Renal cortical epithelial cell (primary cell): ENCODE measurements at places on chromosomes 1 and 21. TPM values are rescaled to one million over a fixed set of nuclear protein-coding genes. Genes with fewer than 3 reads are reported as not detected.

GRCh38 chr1:163072658-163073057, 3.5 kb downstream of the RGS4 start:
- DNase-seq, result peak; percentile 68

GRCh38 chr21:43758111-43758641, 17.9 kb downstream of the CSTB start:
- no peak for DNase-seq

- DNase-seq, result peak; percentile 95
Measured at GRCh38 chr1:168689726-168690602, 39.0 kb downstream of the DPT start.

- DNase-seq, result no peak
Measured at GRCh38 chr1:20349971-20350370, 59.3 kb downstream of the VWA5B1 start.

GRCh38 chr1:43069461-43070050, 102.5 kb downstream of the EBNA1BP2 start:
- DNase-seq, result no peak

DNA sequence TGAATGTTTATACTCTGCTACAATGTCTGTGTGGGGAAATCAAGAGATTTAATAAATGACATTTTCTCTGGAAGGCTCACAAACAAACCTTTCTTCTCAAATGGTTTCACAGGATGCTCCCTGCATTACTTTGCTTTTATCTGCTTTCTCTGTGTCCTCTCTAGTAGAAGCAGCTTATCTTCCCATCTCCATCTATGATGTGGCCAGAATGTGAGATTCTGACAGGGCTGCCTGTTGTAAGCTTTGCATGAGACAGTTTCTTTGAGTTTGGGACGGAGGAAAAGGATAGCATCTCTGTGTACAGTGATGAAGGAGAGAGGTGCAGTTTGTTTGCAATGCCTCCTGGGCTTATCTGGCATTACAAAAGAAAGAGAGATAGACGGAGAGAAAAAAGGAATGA, 24.6 kb downstream of the PRMT6 start:
- no peak for DNase-seq

DNA sequence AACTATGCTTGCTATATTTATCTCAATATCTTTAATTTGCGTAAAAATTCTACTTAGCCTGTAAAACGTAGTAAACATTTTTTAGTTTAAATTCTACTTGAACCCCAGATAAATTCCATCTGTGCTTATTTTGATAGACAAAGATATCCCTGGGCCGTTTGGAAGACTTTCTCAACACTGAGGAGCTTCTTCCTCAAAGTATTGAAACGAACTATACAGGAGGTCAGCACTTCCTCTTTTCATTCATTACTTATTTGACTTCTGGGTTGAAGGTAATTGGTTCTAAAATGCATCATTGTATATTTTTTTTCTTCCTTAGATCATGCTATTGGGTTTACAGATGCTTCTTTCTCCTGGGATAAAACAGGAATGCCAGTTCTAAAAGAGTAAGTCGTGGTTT, 74.7 kb downstream of the HSPA13 start:
- DNase-seq, result no peak

GRCh38 chr1:33378976-33379375, 51.9 kb downstream of the PHC2 start:
- DNase-seq, result no peak

- no peak for DNase-seq
Measured at GRCh38 chr1:225865514-225865913, 16.7 kb downstream of the TMEM63A start.

- DNase-seq, result peak; percentile 64
Measured at GRCh38 chr1:15323351-15323988, 76.4 kb downstream of the FHAD1 start.

TNFRSF18 gene
- total RNA-seq, result 0.50 TPM in 1 of 2 replicates, not detected in the other

GRCh38 chr1:42962641-42963377, 4.1 kb upstream of the SLC2A1 start:
- DNase-seq, result peak; percentile 76

IQCC gene
- 0.87 and 2.1 TPM in 2 replicates for total RNA-seq

DNA sequence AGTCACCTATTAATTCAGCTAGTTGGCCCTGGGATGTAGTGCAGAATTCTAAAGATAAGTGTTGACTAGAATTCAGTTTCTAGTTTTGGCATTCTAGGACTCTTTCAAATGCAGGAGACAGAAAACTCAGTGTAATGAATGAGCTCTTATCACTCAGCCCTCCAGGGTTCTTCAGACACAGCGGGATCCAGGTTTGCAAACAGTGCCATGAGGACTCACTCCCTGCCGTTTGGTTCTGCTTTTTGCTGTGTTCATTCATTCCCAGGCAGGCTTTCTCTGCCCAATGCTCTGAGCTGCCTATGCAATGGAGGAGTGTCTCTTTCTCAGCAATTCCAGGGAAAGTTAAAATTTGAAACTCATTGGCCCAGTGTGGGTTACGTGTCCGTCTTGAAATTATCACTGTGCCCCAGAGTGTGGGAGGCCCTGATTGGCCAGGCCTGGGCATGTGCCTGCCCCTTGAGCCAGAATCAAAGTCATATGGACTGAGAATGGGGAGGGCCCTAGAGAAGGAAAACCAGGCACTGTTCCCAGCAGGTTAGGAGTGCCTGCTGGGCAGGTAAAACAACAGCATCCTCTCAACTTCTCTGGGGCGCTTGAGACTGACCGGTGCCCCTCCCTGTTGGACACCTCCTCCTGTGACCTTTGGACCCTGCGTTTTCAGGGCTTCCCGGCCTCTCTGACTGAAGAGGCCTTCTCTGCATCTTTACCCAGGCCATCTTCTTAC, 43.4 kb downstream of the TMEM51 start:
- DNase-seq, result no peak

CELSR2 gene
- 8.5 and 75.9 TPM in 2 replicates for total RNA-seq
